Skin of body (tissue), 3 donors: ENCODE measurements at places on chromosomes 5 and 9.

DNA sequence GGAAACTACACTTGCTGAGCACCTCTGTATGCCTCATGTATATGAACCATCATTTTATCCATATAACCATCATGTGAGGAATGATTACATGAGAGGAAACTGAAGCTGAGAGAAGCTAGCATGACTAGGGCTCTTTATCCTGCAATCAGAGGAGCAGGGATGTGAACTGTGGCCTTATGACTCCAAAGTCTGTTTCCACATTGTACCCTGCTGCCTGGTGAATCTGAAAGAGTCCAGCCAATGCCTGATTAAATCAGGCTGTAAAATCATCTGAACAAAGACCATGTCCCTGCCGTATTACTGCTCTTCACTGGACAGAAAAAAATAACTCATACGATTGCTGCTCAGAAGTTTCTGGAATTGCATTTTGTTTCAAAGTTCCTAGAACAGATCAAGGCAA is 67.0 kb downstream of the LPAR1 start:
- no peak for DNase-seq

DNA sequence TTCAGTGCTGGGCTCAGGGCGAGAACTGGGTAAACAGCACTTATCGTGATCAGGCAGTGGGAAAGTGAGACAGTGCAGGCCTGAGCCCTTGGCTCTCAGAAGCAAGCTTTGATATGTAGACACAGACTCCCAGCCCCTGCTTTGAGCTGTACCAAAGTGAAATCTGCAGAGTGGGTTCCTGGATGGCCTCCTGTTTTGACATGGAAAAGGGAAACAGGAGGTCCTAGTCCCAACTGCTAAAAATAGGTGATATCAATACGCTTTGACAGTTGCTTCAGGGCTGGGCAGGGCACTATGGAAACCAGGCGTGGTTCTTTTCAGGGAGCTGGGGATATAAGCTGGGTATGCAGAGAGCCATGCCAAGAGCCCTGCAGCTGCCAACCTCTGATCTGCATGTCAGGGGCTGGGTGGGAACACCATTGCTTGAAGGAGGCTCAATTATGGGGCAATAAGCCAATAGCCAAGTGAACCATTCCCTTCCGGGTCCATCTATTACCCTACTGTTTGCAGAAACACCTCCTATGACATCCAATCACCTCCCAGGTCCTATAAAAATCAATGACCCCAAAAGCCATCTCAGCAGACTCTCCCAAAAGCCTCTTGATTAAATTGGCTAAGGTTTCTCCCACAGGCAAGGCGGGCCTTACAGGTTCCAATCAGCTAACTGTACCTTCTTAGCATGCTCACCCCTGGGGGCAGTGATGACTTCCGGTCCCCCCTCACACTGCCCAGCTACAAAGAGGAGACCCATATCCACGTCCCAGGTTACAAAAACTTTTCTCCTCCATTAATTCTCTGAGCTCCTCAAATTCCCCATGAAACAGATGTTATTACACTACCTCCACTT is 45.8 kb downstream of the EPB41L4B start:
- DNase-seq = no peak

DNA sequence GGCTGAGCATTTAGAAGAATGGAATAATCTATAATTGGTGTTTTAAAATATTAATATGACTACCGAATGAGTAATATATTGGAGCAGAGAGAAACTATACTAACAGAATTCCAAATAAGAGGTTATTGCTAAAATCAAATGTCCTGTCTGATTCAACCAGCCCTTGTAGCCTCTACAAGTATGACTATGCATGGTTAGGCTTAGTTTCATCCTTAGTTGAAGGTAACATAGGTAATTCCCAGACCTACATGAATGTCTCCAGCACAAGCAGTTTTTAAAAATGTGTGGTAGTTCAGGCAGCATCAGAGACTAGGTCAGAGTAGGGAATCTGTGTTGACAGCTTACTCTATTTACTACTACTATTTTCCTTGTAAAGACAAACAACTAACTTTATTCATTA is 51.7 kb upstream of the SLC27A6 start:
- no peak for DNase-seq

- DNase-seq = no peak
These were observed 202.5 kb downstream of the GDNF start for GRCh38 chr5:37637165-37637845.

GRCh38 chr5:19322716-19323485 is 665.1 kb downstream of the CDH18 start:
- DNase-seq = no peak

DNA sequence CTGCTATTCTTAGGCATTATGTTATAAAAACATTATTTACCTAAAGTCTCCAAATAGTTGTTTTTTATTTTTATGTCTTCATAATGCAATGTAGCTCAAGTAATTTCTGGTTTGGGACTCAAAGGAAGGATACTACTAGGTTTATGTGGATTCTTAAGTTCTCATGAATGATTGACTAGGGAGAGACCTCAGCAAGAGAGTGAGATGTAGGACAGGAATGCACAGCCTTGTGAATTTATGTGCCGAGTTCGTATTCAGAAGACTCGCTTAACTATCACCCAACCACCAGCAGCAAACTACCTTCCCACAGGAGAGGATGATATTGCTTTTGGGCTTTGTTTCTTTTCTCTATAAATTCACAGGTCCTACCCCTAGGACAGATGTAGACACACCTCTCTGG is 282.9 kb downstream of the ARHGEF28 start:
- no peak for DNase-seq

DNA sequence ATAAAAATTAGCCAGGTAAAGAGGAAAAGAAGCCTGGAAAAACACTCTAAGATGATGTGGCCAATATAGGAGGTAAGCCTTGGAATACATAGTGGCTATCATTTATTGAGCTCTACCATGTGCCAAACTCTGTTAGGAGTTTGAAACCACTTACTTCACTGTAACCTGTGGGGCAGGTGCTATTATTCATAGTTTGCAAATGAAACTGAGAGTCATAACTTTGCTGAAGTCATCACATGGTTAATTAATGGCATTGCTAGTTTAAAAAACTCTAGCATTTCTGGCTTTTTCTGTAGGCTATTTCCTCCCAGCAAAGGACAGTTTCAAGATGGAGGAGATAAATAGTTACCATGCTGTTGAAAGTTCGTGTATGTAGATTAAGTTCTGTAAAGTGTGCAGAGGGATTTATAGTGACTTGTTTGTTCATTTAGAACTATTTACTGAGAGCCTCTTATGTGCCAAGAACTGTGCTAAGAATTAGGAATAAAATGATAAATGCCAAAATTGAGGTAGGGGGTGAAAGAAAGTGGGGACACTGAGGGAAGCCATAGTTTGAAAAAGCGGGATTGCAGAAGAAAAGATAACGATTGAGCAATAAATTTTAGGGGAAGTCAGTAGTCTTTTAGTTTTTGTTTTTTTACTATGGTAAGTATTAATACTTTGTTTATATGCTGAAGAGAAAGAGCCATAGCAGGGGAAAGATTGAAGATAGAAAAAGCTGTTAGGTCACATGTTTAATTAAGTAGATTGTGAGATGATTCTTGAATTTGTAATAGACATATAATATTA is 57.2 kb downstream of the WDR70 start:
- DNase-seq = no peak

DNA sequence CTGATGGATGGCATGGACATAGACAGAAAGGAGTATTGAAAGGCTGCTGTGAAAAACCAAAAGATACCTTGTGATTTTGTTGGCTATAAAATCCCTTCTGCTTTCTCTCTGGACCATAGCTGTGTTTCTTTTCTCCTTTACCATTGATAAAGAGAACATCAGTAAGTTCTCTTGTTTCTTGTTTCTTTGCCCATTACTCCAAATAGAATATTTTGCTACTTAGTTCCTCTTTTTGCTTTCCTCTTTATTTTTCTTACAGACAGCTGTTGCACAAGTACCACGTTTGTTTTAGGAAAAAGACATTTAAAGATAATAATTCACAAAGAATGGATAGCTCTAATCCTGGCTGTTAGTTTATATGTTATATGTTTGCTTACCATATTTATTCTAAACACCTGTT is 1129.2 kb downstream of the DTWD2 start:
- no peak for DNase-seq

- no peak for DNase-seq
These were observed 28.8 kb downstream of the G3BP1 start for GRCh38 chr5:151800532-151800931.

DNA sequence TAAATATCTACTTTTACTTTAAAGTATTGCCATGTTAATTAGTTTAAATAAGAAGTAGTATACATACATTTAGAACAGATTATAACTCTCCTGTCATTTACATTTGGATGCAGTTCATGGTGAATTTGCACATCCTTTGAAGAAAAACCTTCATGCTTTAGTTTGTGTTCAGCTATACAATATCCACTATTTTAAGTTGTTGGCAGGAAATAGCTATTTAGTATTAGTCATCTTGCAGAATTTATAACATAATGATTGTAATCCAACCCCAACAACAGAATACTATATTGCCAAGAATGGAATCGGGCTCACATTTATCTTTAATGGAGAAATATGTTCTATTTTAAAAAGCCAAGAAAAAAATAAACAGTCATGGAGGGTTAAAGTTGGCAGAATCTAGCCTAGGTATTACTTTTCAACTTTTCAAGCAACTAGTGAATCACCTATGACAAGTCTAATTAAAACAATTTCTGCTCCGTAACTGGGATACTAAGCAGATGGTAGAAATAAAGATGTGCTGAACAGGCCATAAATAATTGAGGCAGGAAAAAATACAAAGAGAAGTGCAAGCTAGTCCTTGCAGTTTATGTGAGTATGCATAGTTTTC is 1170.6 kb upstream of the NUDT12 start:
- DNase-seq = no peak
